Psoas muscle (tissue), 8 donors: ENCODE measurements at places on chromosomes 3 and 15. TPM values are rescaled to one million over a fixed set of nuclear protein-coding genes. Genes with fewer than 3 reads are reported as not detected.

RAB5A gene
- 46.5 TPM for polyA plus RNA-seq

C3orf22 gene
- polyA plus RNA-seq, result not detected

GRCh38 chr3:7562892-7563291, 702.0 kb downstream of the GRM7 start:
- H3K4me1 ChIP-seq, result no peaks in the 10 kb centered on the region
- H3K4me3 ChIP-seq, result no peak overlapping the region
- H3K27me3 ChIP-seq, result no peaks in the 10 kb centered on the region
- no peaks in the 10 kb centered on the region for H3K36me3 ChIP-seq
- H3K27ac ChIP-seq, result no peak overlapping the region
- DNase-seq, result no peak

ZNF639 gene
- 45.4 TPM for polyA plus RNA-seq

- no peaks in the 10 kb centered on the region for H3K36me3 ChIP-seq
- no peak for DNase-seq
- peaks cover 9% of the 10 kb centered on the region for H3K4me1 ChIP-seq
- H3K4me3 ChIP-seq, result no peak overlapping the region
- no peak overlapping the region for H3K27ac ChIP-seq
Observed at GRCh38 chr3:178369811-178370210, 166.4 kb upstream of the KCNMB2 start.

TFG gene
- 129 TPM for polyA plus RNA-seq

- no peaks in the 10 kb centered on the region for H3K27me3 ChIP-seq
- H3K4me1 ChIP-seq, result peaks cover 5% of the 10 kb centered on the region
- no peak overlapping the region for H3K4me3 ChIP-seq
- DNase-seq, result no peak
Observed at GRCh38 chr3:108124337-108125152, 33.7 kb upstream of the CD47 start.

- no peaks in the 10 kb centered on the region for H3K27me3 ChIP-seq
- peak; percentile 46 for DNase-seq
- peak overlapping the region; percentile 15 for H3K4me3 ChIP-seq
- H3K27ac ChIP-seq, result no peak overlapping the region
- H3K36me3 ChIP-seq, result no peaks in the 10 kb centered on the region
Observed at GRCh38 chr15:64067564-64068030, 21.3 kb upstream of the DAPK2 start.

C3orf20 gene
- 0.09 TPM for polyA plus RNA-seq

- no peaks in the 10 kb centered on the region for H3K27me3 ChIP-seq
- H3K27ac ChIP-seq, result peak overlapping the region; percentile 32
- peak; percentile 79 for DNase-seq
- peaks cover 20% of the 10 kb centered on the region for H3K4me1 ChIP-seq
Observed at GRCh38 chr3:11185564-11186317, 31.4 kb downstream of the HRH1 start.

GRCh38 chr3:112132554-112132953, 494 bp downstream of the GCSAM start:
- no peaks in the 10 kb centered on the region for H3K36me3 ChIP-seq
- no peak overlapping the region for H3K4me3 ChIP-seq
- DNase-seq, result no peak
- no peaks in the 10 kb centered on the region for H3K27me3 ChIP-seq

PLIN1 gene
- 2.3 TPM for polyA plus RNA-seq

- peaks cover 36% of the 10 kb centered on the region for H3K4me1 ChIP-seq
- H3K27me3 ChIP-seq, result no peaks in the 10 kb centered on the region
- peak overlapping the region; percentile 68 for H3K27ac ChIP-seq
- DNase-seq, result peak; percentile 76
Observed at GRCh38 chr15:71329497-71330260, 214.4 kb downstream of the THSD4 start.

- no peaks in the 10 kb centered on the region for H3K27me3 ChIP-seq
- H3K4me3 ChIP-seq, result no peak overlapping the region
- H3K27ac ChIP-seq, result no peak overlapping the region
- H3K36me3 ChIP-seq, result no peaks in the 10 kb centered on the region
Observed at GRCh38 chr3:179265875-179266274, 15.0 kb upstream of the KCNMB3 start.

DNA sequence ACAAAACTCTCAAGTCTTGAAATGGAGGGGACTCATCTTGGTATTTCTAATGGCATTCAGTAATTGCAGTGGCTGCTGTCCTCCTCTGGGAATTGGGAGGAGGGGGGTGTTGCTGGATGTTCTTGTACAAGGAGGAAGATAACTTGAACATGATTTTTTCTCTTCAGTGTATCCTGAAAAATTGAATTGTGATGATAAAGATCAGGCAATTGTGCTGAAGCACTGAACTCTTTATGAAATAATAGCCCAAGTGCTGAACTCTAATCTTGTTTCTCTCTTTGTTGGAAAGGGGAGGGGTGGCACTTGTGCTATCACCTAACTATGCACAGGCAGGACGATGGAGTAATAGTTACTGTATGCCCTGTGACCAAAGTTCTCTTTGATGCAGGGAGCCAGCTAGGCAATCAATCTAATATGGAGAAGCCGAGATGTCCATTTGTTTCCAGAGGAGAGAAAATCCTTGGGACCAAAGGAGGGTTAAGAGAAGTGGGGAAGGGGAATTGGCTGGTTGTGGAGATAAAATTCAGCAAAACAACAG, 68.1 kb upstream of the ATP2C1 start:
- H3K4me3 ChIP-seq, result no peak overlapping the region
- no peaks in the 10 kb centered on the region for H3K27me3 ChIP-seq
- no peaks in the 10 kb centered on the region for H3K4me1 ChIP-seq
- H3K36me3 ChIP-seq, result no peaks in the 10 kb centered on the region

DNA sequence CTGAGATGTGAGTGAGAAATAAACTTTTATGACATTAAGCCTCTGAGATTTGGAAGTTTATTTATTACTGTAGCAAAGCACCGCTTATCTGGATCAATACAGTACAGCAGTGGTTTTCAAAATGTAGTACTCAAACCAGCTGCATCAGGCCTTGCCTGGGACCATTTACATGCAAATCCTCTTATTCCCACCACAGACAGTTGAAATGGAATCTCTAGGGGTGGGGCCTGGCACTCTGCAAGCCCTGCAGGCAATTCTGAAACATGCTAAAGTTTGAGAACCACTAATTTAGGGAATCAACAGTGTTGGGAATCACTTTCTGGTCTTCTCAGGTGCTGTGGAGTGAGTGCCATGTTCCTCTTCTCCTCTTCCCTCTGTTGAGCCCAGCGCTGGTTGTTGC, 77.8 kb upstream of the TAMM41 start:
- DNase-seq, result no peak
- H3K4me1 ChIP-seq, result no peaks in the 10 kb centered on the region
- peaks cover 5% of the 10 kb centered on the region for H3K27me3 ChIP-seq
- H3K27ac ChIP-seq, result no peak overlapping the region

DAZL gene
- polyA plus RNA-seq, result not detected

DNA sequence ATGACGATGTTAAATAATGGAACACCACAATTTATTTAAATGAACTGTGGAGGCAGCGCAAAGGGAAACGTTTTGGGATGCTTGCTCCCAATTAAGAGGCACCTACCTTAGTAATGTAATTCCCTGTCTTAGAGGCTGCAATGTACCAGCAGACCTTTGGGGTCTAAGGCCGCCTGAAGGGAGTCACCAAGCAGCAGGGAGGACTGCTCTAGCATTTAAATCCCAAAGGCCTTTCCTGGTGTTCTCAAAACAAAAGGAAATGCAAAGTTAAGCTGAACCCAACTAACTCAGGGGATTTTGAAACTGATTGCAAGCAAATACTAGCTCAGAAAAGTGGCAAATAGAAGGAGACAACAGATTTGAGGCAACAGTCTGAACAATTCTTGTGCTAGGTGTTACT, 510.8 kb downstream of the GABRG3 start:
- no peaks in the 10 kb centered on the region for H3K4me1 ChIP-seq
- H3K4me3 ChIP-seq, result no peak overlapping the region
- DNase-seq, result no peak

DNA sequence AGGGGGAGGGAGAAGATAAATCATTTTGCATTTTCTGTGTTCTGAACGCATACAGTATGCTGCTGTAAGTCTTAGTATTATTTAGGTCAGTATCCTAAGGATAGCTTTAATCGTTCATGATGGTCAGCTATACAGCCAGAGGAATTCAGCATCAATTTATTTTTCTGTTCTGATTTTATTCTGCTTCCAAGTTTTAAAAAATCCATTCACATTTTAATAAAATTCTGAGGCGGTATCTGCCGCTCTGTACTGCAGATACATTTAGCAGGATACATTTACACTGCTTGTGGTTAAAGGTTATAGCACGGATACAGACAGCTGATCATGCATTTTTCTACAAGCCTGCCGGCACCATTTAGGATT, 17.8 kb downstream of the ZBTB38 start:
- H3K27ac ChIP-seq, result no peak overlapping the region
- no peaks in the 10 kb centered on the region for H3K4me1 ChIP-seq

DNA sequence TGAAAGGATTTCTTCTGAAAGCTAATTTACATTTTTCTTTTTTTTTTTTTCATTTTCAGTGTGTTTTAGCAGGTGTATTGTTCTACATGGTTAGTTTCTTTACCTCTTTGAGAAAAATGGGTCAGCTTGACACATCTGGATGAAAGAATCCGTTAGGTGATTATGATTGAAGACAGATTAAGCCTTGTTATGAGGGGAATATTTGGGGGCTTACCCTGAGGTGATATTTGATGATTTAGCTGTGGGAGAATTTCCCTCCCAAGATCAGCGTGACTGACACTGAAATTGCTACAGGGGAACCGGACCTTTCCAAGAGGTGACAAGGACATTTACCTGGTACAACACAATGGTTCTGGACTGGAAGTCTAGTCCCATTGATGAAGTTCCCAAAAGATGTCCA, 147.5 kb downstream of the NFKBIZ start:
- H3K36me3 ChIP-seq, result no peaks in the 10 kb centered on the region
- H3K27me3 ChIP-seq, result no peaks in the 10 kb centered on the region
- no peaks in the 10 kb centered on the region for H3K4me1 ChIP-seq
- no peak overlapping the region for H3K4me3 ChIP-seq
- no peak overlapping the region for H3K27ac ChIP-seq
- no peak for DNase-seq

- H3K27me3 ChIP-seq, result no peaks in the 10 kb centered on the region
- DNase-seq, result no peak
- H3K27ac ChIP-seq, result no peak overlapping the region
- H3K4me3 ChIP-seq, result no peak overlapping the region
Observed at GRCh38 chr3:134978658-134979057, 183.6 kb downstream of the EPHB1 start.

TMEM108 gene
- polyA plus RNA-seq, result 2.4 TPM

GRCh38 chr3:138984816-138985215, 21.3 kb downstream of the PRR23A start:
- DNase-seq, result no peak
- H3K4me1 ChIP-seq, result no peaks in the 10 kb centered on the region
- no peak overlapping the region for H3K27ac ChIP-seq
